ENCODE measurements at places on chromosomes 4 and X.

DNA sequence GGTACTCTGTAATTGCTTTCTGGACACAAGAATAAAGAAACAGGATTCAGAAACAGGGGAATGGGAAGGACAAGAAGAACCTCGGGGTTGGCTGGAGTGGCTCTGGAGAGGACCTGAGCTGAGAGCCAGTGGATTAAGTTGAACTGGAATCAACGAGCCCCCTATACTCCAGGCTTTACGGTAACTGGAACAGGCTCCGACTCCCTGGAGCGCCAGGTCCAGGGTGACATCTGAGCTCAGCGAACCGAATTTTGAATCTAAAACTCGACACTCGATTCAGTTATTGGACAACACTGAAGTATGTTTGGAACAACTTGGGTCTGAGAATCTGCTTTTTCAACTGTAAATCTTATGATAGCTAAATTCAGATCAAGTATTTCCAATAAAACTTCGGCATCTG lies 23.9 kb downstream of the HMX1 start:
- peak; percentile 3 for DNase-seq

DNA sequence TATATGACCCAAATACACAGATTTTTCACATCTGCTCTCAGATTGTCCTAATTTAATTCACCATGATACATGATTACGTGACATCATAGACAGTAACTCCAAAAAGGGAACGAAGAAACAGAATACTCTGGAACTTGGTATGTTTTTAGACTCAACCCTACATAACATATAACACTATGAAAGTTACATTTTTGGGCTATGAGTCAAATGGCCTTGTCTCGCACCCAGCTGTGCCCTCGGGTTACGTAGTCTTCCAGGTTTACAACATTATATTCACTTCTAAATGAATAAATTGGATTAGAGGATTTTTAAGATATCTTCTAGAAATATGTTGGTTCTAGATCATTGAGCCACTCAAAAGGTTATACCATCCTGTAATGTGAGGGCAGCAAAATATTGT lies 2089.6 kb upstream of the TENM3 start:
- DNase-seq: no peak

DNA sequence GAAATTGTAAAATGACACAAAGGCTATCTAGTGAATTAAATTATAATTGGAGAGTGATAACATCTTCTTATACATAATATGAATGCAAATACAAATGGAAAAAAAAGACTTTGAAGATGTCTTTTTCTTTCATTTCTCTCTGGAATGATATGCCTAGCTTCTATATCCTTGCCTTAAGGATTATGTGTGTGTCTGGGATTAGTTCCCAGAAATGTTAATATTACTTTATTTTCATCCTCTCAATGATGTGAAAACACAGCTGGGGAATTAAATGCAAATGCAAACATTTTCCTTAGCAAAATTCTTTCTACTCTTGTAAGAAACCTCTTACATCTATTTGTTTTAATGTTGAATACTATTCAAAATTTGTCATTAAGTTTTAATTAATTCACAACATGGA lies 441.9 kb downstream of the FSTL5 start:
- no peak for DNase-seq

DNA sequence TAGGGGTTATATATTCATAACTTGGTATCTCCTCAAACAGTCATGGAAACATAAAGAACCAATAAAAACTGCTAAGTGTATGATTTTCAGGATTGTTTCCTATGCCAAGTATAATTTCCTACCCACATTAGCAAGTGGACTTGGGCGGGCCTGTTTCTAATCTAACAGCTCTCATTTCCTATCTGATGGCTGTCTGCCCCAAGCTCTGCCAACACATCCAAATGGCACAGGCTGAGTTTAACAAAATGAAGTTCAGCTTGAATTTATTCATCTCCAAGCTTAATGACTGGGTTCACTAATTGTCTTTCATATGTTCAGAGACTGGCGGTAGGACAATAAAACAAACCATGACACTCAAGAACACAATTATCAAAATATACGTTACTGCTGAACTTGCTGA lies 55.5 kb upstream of the S100G start:
- DNase-seq: no peak

- DNase-seq: no peak
These were observed 383.8 kb upstream of the TENM3 start for GRCh38 chr4:181859439-181859838.

- no peak for DNase-seq
These were observed 9.1 kb downstream of the IGFBP7 start for GRCh38 chr4:57100979-57101651.

- DNase-seq: peak; percentile 44
These were observed 73.2 kb upstream of the UCP1 start for GRCh38 chr4:140641789-140642439.

GRCh38 chrX:88605222-88605583 lies 141.8 kb upstream of the CPXCR1 start:
- no peak for DNase-seq

GRCh38 chr4:64156253-64156652 lies 253.0 kb downstream of the TECRL start:
- DNase-seq: no peak

DNA sequence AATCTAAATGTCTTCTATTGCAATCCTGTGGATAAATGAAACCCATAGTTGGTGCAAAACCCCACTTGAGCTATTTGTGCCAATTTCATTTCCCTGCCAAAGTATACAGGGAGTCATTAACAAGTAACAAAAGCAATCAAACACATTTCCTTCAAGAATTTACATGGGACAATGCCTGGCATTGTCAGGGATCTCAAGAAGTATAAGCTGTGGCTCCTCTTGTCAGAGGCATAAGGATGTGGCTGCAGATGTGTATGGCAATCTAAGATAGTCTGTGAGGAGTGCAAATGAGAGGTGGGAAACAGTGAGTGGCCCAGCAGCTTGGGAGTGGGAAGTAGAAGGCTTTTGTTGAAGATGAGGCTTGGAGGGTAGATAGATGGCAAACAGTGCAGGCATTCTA lies 58.0 kb upstream of the SCML1 start:
- no peak for DNase-seq

DNA sequence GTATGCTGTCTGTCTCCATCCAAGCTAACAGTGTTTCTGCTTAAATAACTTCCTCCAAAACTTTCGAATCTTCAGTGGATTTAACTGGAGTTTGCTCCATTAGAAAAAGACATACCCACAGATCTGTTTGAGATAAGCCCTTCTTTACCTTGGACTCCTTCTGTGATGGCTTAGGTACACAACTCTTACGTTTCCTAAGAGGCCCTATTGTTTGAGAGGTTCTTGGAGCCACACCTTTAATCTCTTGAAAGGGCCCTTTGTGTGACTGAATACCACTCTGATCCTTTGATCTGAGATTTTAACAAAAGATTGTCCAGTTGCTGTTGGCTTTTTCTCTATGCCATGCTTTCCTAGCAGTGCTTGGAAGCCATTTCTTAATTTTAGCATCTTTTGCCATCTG lies 92.5 kb downstream of the AKAP4 start:
- DNase-seq: no peak

DNA sequence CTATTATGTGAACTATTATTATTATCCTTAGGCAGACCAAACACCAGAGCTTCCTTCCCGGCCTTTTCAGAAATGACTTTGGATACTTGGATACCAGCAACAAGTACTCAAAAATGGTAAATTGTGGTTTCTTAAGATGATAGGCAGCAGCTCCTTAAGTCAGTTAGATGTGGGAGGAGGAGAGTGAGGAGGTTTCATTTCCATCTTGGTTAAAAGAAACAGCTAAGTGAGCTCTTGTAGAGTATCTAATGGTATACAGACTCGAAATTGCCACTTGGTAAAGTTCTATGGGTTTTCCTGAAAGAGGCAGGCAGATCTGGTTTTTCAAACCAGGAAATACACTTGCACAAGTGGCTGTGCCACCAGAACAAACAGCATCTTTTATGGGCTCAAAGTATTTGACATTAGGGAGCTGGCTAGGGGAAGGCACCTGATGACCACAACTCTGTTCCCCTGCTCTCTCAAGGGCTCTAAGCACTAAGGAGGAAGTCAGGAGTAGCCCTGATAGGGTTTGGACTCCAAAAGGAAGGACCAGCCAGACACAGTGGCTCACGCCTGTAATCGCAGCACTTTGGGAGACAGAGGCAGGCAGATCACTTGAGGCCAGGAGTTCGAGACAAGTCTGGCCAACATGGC lies 130.9 kb downstream of the TMEM164 start:
- DNase-seq: no peak

GRCh38 chr4:95087657-95088455 lies 330.1 kb downstream of the BMPR1B start:
- DNase-seq: no peak

GRCh38 chrX:15114743-15115566 lies 154.9 kb downstream of the ASB9 start:
- no peak for DNase-seq

DNA sequence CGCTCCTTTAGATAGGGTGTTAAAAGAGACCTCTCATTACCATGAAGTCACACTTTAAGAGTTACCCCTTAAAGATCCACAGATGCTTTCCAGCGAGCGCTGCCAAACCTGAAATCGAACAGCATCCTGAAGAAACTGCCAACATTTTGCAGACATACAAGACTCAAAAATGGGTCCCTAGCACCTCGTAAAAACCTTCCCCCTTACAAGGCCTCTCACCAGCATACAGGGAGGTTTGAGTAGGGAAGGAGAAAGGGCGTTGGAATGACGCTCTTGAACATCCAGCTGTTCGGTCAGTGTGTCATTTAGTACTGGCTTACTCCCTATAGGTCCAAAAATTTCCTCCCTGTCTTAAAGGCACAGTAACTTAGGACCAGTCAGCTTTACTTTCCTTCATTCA lies 45.3 kb upstream of the PGRMC1 start:
- peak; percentile 9 for DNase-seq

- no peak for DNase-seq
These were observed 238.5 kb downstream of the PRDM5 start for GRCh38 chr4:120683897-120684540.

DNA sequence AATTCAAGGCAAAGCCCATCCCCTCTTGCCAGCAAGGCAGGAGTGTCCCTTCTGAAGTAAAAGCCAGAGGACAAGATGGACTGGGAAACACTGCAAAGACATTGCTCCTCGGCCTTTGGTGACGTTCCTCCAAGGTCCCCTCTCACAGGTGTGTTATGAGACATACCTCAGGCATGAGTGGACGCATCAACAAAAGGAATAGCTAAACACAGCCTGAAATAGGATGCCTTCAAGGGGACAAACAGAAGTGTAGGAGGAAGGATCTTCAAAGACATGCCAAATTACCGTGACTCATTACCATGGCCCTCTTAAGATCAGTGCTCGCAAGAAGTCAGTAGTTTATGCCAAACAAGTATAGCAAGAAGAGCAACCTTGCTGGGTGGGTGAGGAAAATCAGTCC lies 6.0 kb upstream of the IDS start:
- no peak for DNase-seq

DNA sequence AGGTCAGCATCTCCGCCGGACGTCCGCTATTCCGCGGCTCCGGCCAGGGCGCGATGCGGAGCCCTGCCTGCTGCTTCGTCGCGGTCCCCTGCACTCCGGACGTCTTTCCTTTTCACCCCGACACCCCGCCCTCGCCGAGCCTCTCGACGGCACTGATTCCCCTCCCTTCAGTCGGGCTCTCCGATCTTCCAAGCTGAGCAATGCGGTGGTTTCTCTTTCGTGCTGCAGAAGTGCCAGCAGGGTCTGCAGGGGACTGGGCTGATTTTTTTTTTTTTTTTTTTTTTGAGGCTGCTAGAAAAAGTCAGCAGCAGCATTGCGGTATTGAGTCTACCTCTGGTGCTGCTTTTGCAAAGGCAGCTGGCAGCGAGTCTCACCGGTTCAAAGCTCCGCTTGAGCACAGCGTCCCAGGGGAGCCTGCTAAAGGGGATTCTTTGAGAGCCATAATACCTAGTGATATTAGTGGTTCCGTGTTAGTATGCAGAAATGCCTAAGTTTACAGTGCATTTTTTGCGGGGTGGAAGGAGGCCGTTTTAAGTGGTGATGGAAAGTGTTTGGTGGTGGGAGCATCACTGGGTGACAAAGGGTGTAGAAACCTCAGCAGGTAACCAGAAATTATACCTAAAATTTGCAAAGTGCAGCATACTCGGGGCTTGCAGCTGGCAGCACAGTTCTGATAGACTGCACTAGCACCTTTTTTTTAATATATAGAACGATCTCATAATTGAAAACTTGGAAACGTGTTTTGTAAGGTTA lies 969 bp downstream of the STIM2 start:
- peak; percentile 73 for DNase-seq

- DNase-seq: peak; percentile 83
These were observed 785 bp upstream of the EFNB1 start for GRCh38 chrX:68827848-68828624.

GRCh38 chr4:152104356-152104755 lies 343.5 kb upstream of the GATB start:
- DNase-seq: no peak

GRCh38 chr4:54076673-54077072 lies 12.3 kb upstream of the CHIC2 start:
- DNase-seq: no peak

DNA sequence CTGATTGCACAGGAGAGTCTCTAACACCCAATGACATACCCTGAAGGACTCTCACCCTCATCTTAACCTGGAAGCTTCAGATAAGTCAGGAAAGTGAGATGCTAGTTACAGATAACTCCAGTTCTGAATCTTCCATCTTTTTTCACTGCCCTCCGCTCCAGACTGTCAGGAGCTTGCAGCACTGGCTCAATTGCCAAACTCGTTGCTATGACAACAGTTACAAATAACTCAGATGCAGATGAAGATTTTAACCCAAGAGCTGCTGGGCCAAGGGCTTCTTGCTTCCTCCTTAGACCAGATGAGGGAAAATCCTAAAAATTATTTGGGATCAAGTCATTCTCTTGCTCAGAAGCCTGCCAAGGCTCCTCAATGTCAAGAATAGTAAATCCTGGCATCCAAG lies 109.1 kb upstream of the HUWE1 start:
- no peak for DNase-seq

DNA sequence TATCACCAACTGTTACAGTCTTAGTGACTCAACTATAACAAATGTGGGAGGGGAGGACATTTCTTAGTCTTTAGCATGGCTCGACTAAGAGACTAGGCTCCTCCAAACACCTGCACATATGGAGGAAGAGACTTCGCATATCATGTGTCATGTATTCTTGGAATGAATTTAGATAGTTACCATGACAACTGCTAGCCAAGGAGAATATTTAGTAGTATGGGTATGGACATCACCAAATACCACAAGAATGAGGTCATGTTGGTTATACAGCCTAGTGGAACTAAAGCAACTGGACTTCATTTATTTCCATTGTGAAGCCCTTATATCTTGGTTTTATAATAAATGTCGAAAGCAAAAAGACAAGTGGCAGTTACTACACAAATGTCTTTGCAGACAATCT lies 512.3 kb downstream of the CFAP47 start:
- DNase-seq: no peak

DNA sequence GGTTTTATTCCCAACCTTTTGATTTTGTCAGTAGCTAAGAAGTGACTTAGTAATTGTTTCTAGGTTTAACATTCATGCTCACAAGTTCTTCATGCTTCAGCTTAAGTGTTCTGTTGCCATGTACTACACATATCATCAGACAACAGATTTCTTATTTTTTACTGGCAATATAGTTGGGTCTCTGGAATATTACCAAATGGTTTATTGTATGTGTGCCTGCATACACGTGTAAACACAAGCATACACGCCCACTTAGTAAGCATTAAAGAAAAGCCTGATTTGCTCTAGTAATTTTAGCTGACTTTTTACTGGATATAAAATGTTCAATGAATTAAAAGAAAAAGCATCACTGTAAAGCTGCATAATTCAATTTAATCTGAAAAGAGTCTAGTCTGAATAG lies 199.8 kb downstream of the CAMK2D start:
- no peak for DNase-seq

Data from body of pancreas (tissue), 4 donors.